Ovary (tissue), 10 donors: ENCODE measurements at places on chromosomes 7 and 10. TPM values are rescaled to one million over a fixed set of nuclear protein-coding genes. Genes with fewer than 3 reads are reported as not detected.

The ZCWPW1 gene
- total RNA-seq, result 4.9 TPM

The MBL2 gene
- total RNA-seq, result not detected

- H3K27me3 ChIP-seq, result no peaks in the 10 kb centered on the region
- H3K4me3 ChIP-seq, result no peak overlapping the region
- no peak for DNase-seq
Measured at GRCh38 chr7:63040966-63041610, 957.6 kb upstream of the ZNF722 start.

GRCh38 chr7:27080844-27081436, 14.9 kb downstream of the HOXA1 start:
- H3K27ac ChIP-seq, result no peak overlapping the region
- no peaks in the 10 kb centered on the region for H3K27me3 ChIP-seq
- H3K4me1 ChIP-seq, result no peaks in the 10 kb centered on the region
- no peaks in the 10 kb centered on the region for H3K36me3 ChIP-seq
- H3K4me3 ChIP-seq, result no peak overlapping the region
- no peak for DNase-seq

DNA sequence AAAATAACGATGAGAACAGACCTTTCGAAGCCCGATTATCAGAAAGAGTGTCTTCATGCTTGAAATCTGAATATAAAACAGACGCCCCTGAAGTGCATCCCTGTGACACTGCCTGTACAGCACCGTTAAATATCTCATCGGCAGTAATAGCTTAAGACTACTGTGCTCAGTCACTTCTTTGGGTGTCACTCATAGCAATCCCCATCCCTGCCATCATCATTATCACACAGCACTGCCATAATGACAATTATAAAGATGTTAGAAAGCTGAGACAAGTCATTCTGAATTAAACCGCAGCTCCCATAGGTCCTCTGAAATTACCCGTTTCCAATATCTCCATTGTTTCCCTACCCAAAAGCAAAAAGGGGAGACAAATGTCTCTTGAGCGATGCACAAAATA, 567.7 kb upstream of the C7orf33 start:
- no peak overlapping the region for H3K27ac ChIP-seq
- H3K27me3 ChIP-seq, result no peaks in the 10 kb centered on the region
- no peaks in the 10 kb centered on the region for H3K4me1 ChIP-seq
- DNase-seq, result no peak

DNA sequence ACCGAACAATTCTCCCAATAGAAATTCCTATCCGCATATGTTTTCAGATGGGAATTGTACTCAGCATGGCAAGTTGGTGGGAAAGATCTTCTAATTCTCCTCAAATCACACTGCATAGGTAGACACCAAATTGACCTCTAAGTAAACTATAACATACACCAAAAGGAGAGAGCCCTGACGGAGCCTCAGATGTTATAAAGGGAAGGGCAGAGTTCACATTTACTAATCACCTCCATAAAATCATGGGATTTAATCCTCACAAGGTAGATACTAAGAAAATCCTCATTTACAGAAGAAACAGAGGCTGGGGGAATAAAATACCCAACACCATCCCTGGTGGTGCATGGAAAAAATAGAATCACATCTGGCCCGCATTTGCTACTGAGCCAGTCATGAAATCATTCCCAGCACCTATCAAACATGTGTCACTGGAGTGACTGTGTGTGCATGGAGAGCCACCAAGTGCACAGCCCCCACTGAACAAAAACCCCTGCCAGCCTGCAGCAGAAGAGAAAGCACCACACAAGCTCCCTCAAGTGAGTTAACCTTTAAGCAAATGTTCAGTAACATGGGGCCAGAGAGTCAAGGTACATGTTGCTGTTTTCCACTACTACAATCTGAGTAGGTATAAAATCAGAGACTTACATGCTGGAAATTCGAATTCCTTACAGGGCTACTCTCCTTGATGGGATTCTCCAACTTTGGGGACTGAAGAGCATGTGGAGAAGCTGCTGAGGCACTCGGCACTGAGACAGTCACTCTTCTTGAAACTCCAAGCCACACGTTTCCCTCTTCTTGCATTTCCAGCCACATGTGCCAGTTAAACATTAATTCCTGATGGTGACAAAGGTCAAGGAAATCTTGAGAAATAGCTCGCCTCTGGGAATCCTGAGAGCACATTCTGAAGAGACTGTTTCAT, at the start of gene DDC:
TSS of gene DDC (minus strand) at position 766 of the 919 bp plus-strand sequence. CDS start 21,320 bp downstream, outside the sequence.
- H3K4me1 ChIP-seq, result peaks cover 7% of the 10 kb centered on the region
- H3K36me3 ChIP-seq, result no peaks in the 10 kb centered on the region
- no peak within 1 kb of the TSS for H3K27ac ChIP-seq

DNA sequence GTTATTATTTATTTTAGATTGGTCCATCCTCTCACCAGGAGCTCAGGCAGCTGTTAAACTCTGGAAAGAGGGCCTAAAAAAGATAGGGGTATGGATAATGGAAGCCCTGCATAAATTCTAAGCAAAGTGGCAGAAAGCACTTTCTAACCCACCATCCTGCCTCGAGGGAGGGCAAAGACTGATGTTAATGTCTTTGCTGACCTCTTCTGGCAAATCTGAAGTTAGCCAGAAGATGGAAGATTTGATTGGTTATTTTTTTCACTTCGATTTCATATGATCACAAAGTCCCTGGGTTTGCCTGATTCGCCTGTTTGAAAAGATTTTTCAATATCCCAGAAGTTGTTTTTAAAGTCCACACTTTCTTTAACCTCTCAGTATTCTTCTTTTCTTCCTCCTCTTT, 24.8 kb downstream of the OR9A2 start:
- H3K4me3 ChIP-seq, result no peak overlapping the region
- no peaks in the 10 kb centered on the region for H3K4me1 ChIP-seq
- no peak overlapping the region for H3K27ac ChIP-seq
- no peaks in the 10 kb centered on the region for H3K36me3 ChIP-seq
- no peaks in the 10 kb centered on the region for H3K27me3 ChIP-seq

The ANKRD61 gene
- not detected for total RNA-seq

The ELMO1 gene
- 47.2 TPM for total RNA-seq

DNA sequence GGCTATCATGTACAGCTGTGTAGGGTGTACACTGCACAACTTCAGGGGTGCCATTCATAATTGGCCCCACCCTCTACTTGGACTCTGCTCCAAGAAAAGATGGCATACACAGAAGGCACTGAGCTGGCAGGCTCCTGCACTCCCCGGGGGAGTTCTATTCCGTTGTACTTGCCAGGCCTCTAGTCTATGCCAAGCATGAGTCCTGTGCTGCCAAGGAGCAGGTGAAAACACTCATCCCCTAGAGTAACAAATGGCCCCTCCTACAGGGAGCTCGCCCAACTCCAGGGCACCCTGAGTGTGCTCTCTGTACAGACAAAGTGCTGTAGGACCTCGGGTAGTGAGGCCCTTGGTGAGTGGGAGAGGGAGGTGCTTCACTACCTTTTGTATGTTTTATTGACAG, 127.2 kb downstream of the SLIT1 start:
- H3K27ac ChIP-seq, result no peak overlapping the region
- H3K27me3 ChIP-seq, result no peaks in the 10 kb centered on the region
- DNase-seq, result no peak
- H3K4me3 ChIP-seq, result no peak overlapping the region

The NEUROG3 gene
- total RNA-seq, result not detected
